Right forelimb (tissue), 1 donor: ENCODE measurements at places on chromosomes 7 and 10.

DNA sequence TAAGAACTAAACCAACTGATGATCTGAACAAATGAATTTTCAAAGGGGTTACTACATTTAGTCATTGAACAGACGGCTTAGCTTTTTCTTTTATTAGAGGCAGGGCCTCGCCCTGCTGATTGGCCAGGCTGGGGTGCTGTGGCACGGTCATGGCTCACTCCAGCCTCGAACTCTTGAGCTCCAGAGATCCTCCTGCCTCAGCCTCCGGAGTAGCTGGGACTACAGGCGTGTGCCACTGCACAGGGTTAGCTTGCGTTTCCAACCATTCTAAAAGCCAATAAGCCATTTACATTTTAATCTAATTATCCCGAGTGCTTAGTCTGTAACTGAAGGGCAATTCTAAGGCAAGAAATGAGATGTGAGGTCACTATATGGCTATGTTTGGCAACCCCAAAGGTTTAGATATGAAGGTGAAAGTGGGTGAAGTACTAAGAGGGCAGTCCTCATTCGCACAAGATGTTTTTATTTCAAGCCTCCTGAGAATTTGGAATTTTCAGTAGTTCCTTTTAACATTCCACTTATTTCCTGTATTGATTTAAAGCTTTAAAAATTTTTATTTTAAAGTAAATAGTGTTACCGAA is 1.6 kb upstream of the CDK13 start:
- DNase-seq: no peak

- no peak for DNase-seq
Observed at GRCh38 chr7:96737545-96738050, 28.0 kb upstream of the SEM1 start.

DNA sequence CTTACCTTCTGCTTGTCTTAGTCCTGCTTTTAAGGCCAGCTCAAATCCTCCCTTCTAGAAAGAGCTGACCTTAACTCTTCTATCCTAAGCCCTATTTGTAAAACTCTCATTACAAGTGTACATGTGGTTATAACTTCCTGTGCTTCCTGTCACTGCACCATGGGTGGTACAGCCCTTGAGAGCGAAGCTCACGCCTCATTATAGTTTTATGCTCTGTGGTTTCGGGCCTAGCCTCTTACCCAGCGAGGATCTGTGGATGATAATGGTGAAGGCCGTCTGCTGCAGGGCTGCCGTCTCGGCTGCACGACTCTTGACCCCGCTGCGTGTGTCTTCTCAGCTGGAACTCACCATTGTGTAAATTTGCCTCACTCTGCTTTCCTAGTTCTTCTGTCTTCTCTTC is 74.6 kb downstream of the CUL1 start:
- no peak for DNase-seq

DNA sequence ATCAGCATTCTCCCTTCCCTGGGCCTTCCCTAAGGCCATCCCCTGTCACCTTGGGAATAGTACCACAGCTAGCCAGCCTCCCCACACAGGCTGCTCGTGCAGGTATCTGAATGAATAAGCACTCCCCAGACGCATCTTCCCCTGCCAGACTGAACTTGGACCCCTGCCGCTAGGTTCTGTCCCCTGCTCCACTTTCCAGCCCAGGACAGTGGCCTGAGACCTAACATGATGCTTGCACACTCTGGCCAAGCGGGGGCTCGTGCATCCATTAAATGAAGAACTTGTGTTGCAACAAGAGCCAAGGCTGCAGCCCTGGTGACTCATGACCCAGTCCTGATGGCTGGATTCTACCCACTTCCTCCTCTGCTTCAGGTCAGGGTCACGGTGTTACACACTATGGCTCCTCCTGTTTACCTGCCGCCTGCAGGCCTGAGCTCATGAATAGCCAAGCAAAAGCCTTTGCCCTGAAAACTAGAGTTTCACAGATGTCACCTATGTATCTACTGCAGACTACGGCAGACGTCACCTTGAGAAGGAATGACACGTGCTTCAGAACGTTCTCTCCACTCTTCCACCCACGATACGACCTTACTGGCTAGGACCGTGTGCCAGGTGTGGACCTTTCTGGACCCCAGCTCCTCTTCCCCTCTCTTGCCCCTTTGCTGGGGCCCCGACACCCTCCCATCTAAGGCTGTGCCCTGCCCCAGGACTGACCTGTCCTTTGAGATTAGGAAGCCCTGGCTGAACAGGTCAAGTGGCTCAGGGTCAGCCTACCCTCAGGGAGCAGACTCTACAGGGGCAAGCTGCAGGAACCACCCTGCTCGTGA is 6.5 kb downstream of the ASB13 start:
- no peak for DNase-seq
